Activated naive CD4-positive, alpha-beta T cell treated with Interleukin-2 at 50 U/mL for 16 hours (primary cell): ENCODE measurements at places on chromosomes 1 and 21.

- no peak for DNase-seq
Measured at GRCh38 chr1:113515498-113515897, 125.2 kb downstream of the MAGI3 start.

GRCh38 chr1:235974616-235975015 lies 90.3 kb downstream of the NID1 start:
- DNase-seq: no peak

GRCh38 chr1:172948457-172948856 lies 102.3 kb downstream of the TNFSF18 start:
- peak; percentile 7 for DNase-seq

- no peak for DNase-seq
Measured at GRCh38 chr1:159900086-159900680, at the start of gene CFAP45. TSS of gene CFAP45 (minus strand) at chr1:159900165. CDS start at chr1:159900098, 67 bp downstream.

- DNase-seq: no peak
Measured at GRCh38 chr1:162703708-162704107, 71.4 kb downstream of the DDR2 start.
